ENCODE measurements at places on chromosomes 7 and 10.

DNA sequence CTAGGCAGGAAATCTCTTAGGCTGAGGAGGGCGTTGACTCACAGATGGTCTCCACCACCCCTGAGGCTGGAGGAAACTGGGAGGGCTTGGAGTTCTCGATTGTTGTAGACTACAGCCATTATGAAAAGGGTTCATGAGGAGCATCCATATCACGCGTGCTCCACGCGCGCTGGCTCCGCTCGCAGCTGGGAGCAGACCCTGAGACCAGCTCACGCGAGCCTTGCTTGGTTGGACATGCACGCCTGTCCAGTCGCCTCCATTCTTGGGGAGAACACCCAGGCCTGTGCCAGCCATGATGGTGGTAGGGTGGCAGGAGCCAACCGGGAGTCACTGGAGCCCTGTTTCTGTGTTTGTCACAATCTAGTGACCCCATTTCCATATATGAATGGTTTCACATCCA is 139.1 kb downstream of the TCERG1L start:
- DNase-seq: no peak

DNA sequence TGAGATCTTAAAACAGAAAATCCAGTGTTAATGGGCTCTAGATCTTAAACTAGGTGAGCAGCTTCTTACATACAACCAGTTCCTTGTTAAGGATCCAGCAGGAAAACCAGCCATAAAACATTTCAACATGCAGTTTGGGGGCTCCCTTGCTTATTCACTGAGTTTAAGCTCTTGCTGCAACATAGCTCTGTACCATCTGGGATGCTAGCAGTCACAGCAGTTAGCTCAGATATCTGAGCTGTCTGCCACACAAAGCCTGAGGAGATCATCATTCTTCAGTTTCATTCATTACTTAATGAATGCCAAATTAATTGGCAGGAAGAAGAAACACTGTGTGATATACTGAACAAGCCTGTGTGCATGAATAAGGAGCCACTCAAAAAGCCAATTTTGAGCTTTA is 62.8 kb downstream of the PODXL start:
- peak; percentile 7 for DNase-seq

GRCh38 chr10:48470115-48470892 is 134.6 kb downstream of the ARHGAP22 start:
- DNase-seq: no peak

DNA sequence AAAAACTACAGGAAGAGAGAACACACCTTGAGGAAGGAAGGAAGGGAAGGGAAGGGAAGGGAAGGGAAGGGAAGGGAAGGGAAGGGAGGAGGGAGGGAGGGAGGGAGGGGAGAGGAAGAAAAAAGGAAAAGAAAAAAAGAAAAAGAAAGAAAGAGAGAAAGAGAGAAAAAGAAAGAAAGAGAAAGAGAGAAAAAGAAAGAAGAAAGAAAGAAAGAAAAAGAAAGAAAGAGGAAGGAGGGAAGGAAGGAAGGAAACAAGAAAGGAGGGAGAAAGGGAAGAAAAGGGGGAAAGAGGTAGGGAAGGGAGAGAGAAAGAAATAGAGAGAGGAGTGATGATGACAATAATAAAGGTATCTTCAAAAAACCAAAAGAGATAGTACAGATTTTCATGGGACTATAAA is 12.3 kb upstream of the PLXNA4 start:
- no peak for DNase-seq

GRCh38 chr7:40721342-40721949 is 586.6 kb downstream of the SUGCT start:
- DNase-seq: no peak

DNA sequence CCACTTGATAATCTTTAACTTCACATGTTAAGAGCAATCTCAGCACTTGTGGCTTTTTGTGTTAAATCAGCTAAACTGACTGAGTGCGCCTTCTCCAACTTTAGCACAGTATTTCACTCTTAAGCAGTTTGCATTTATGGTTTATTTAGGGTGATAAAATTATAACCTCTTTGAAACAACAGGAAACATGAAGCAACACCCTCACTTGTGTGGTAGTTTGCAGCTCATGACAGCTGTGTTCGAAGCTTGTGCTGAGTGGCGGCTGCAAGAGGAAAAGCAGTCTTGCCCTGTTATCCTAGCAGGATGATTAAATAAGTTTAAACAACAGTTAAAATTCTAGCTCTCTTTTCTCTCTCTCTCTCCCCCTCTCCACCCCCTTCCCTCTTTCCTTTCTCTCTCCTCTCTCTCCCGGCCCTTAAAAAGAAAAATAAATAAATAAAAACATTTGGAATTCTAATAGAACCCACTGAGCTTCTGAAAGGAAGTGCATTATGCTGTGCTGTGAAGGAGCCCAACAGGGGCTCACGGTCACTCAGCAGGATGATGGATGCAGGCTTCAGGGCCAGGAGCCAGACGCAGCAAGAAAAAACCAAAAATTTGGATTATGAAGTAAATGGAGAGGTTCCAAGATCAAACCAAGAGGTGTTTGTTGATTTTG is 25.2 kb downstream of the OGDH start:
- no peak for DNase-seq

GRCh38 chr10:87860816-87861403 is 2.4 kb downstream of the KLLN start:
- no peak for DNase-seq

- no peak for DNase-seq
Observed at GRCh38 chr10:64619102-64619501, 1097.9 kb downstream of the REEP3 start.

DNA sequence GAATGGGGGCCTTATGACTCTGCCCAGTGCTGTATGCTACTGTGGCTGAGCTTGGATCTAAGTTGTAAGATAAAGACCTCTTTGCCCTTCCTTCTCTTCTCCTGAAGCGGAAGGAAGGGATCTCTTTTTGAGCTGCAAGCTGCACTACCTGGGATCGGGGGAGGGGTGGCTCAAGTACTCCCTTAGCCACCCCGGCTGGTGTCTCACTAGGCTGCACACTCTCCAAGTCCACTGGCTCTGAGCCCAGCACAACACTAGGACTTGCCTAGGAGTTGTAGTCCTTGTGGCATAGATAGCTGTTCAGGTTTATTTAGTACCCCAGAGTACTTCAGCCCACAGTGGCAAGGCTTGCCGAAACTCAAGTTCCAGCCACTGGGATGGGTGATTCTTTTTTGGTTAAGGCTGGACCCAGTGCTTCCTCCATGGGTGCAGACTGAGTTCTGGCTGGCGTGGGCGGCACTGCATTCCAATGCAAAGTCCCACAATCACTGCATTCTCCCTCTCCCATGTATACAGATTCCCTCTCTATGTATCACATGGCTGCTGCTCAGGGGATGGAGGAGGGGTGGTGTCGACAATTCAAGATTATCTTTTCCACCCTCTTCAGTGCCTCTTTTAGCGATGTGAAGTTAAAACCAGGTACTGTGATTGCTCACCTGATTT is 76.2 kb upstream of the SLC25A13 start:
- DNase-seq: no peak
